Right hindlimb (tissue), 1 donor: ENCODE measurements at places on chromosomes 16 and 17.

GRCh38 chr16:10552998-10553491 is 27.4 kb downstream of the EMP2 start:
- peak; percentile 31 for DNase-seq

GRCh38 chr16:86077243-86077940 is 178.4 kb downstream of the IRF8 start:
- no peak for DNase-seq

- no peak for DNase-seq
Observed at GRCh38 chr17:42055027-42055426, 4.6 kb upstream of the C17orf113 start.

- DNase-seq = no peak
Observed at GRCh38 chr17:15392326-15392741, 50.9 kb upstream of the TEKT3 start.

DNA sequence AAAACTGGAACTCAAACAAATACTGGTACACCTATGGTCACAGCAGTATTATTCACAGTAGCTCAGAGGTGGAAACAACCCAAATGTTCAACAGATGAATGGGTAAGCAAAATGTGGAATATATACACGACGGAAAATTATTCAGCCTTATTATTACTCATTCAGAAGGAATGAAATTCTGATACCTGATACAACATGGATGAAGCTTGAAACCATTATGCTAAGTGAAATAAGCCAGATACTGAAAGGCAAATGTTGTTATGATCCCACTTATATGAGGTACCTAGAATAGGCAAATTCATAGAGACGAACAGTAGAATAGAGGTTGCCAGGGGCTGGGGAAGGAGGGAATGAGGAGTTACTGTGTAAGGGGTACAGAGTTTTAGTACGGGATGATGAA is 27.1 kb upstream of the MYLK3 start:
- no peak for DNase-seq

GRCh38 chr17:72560303-72561247 is 439.8 kb downstream of the SOX9 start:
- DNase-seq = peak; percentile 63

- DNase-seq = no peak
Observed at GRCh38 chr16:12964461-12964860, 63.1 kb downstream of the SHISA9 start.

DNA sequence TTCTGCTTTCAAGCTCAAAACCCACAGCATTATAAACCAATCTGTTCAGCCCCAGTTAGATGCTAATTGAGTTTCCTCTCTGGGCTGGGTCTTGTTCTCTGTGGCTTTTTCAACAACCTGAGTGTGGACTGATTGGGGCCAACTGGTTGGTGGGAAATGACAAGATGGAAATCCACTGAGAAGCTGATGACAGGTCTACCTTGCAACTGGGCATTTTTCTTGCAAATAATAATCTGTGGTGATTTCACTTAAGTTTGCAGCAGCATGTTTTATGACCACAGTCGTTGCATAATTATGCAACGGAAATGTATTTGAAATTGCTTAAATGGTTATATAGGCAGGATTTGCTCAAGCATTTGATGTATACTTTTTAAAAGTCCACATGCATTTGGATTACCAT is 69.9 kb downstream of the AKAP1 start:
- no peak for DNase-seq

- no peak for DNase-seq
Observed at GRCh38 chr17:79927136-79927661, 88.0 kb upstream of the CBX4 start.

DNA sequence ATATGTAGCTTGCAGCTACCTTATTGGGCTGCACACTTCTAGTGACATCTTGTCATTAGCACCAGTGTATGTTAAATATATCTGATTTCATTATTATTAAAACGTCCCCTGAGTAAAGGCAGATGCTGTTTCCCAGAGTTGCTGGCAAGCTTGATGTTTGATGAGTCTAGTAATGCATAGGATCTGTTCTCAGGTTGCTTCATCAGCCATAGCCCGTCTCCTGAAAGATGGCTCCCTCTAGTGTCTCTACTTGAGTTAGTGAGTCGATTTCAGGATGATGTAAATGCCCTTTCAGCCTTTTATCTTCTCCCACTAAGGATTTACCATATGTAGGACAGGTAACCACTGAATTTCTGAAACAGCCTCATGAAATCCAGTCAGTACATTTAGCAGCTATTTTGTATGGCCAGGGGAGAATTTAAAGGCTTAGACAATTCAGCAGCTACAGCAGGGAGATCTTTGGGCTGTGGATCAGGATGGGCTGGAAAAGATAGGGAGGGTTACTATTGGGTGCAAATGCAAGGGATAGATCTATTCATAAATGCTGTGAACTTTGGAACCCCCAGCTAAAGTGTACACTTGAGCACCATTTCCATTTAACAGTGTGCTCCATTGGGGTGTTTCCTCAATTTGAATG is 376.3 kb downstream of the CNTNAP4 start:
- DNase-seq = peak; percentile 46

GRCh38 chr17:5618476-5618875 is 34.2 kb upstream of the NLRP1 start:
- DNase-seq = no peak

- no peak for DNase-seq
Observed at GRCh38 chr17:944266-944826, 35.2 kb downstream of the NXN start.

DNA sequence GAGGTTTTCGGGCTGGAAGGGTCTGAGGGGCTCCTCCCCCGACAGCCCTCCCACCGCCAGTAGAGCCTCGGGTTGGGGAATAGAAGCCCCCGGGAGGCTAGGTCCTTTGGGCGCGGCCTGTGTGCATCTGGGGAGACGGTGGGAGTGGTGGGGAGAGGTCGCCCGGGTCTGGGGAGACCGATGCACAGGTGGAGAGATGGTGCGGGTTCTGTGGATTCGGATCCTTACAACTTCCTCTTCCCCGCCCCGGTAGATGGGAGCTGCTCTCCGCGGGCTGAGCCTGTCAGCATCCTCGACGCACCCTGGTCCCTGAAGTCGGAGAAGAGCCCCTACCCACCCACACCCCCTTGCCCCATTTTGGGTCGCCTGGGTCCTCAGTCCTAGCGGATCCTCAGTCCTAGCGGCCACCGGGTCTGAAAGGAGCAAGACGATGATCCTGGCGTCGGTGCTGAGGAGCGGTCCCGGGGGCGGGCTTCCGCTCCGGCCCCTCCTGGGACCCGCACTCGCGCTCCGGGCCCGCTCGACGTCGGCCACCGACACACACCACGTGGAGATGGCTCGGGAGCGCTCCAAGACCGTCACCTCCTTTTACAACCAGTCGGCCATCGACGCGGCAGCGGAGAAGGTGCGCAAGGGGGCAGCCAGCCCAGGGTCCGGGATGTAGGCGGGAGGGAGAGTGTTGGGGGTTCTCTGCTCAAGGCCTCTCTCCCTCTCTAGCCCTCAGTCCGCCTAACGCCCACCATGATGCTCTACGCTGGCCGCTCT is 790 bp downstream of the BCKDK start:
- DNase-seq = no peak

GRCh38 chr16:473046-474043 is 47.9 kb downstream of the RAB11FIP3 start:
- DNase-seq = no peak

GRCh38 chr16:58960034-58960433 is 225.9 kb upstream of the GOT2 start:
- DNase-seq = no peak

DNA sequence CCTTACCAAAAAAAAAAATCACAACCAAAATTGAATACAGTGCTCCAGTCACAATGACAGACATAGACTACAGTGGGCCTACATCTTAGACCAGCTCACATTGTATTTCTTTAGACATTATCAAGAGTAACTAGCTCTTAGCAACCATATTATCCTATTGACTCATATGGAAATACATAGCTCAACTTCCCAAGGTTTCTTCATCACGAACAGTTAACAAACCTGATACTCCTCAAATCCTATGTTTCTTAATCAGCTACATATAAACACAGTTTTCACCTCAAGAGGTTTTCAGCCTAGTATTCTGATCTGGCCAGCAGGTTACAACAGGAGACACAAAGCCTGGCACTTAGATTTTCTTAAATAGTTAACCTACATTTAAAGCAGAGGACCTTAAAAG is 29.7 kb downstream of the CMC2 start:
- no peak for DNase-seq

GRCh38 chr17:32492648-32493289 is 6.0 kb downstream of the CDK5R1 start:
- DNase-seq = no peak

DNA sequence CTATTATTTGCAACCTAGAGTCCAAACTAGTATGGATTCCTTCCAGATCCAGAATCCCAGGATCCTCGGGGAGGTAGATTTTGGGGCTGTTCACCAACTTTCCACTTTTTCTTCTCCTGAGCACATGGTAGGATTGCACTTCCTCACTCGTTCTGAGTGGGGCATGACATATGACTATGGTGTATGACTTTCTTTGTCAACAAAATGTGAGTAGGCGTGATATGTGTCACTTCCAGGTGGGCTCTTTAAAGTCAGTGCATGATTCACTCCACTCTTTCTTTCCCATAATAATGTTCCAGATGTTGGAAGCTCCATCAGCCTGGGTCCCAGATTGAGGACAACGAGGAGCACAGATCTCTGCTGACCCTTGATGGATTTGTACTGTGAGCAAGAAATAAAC is 21.5 kb downstream of the IRX5 start:
- no peak for DNase-seq

DNA sequence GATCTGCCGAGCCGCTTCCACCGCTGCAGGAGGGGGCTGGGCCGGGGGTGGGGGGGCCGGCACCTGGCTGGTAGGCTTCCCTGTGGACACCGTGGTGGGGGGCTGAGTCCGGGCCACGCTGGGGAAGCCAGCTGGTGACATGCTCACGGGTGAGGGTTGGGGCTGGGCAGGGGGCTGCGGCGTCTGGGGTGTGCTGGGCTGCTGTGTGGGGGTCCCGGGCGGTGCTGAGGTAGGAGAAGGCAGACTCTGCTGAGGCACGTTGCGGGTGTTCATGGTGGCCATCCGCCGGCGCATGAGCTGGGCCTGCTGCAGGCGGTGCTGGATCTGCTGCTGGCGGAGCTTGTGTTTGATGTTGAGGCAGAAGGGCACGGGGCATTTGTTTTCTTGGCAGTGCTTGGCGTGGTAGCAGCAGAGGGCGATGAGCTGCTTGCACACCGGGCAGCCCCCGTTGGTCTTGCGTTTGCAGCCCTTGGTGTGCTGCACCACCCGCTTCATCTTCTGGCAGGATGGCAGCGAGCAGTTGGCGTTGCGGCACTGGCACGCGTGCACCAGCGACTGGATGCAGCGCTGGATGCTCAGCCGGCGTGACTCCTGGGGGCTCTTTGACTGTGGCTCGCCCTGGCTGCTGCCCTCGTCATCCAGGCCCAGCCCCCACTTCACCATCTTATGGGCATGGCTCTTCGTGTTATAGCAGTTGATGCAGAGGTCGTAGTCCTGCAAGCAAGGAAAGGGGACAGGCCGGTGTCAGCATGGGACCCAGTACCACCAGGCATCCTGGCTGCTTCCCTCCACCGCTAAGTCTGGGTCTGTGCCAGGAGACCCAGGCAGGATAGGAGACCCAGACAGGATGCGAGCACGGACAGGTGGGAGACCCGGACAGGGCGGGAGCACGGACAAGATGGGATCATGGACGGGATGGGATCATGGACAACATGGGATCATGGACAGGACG is 12.1 kb upstream of the TRAP1 start:
- DNase-seq = no peak

DNA sequence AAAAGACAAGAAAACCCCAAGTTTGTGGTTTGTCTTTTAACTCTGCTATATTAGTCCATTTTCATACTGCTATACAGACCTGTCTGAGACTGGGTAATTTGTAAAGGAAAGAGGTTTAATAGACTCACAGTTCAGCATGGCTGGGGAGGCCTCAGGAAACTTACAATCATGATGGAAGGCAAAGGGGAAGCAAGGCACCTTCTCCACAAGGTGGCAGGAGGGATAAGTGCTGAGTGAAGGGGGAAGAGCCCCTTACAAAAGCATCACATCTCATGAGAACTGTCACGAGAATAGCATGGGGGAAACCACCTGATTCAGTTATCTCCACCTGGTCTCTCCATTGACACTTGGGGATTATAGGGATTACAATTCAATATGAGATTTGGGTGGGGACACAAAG is 13.5 kb upstream of the ADAM11 start:
- DNase-seq = no peak

DNA sequence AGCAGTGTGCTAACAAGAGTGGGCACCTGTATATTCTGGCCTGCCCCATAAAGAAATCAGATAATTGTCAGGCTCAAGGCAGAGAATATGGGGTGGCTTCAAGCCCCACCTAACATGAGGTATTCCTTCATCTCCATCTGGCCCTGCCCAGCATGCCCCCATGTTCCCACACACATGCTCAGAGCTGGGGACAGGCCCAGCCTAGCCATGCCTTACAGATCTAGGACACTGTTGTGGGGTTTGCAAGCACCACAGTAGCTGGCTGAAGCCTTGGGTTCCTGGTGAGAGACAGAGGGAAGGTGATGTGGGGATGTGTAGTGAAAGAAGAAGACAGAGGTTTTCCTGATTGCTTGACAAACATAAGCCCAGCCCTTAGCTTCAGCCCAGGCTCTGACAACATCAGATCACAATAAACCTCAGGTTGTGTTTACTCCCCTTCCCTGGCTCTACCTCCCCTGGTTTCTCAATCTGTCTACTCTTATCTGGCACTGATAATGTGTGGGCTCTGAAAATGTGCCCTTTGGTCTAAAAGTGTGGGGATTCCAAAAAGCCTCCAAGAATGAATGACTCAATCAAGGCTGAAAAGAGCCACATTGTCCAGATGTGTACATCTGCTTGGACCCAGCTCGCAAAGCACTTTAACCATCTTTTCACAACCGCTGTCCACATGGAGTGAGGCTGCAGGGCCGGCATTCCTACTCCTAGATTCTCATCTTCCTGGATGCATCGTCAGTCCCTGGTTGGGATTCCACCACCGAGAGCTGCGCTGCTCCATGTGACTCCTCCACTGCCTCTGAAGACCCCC is 34.4 kb downstream of the CDRT4 start:
- DNase-seq = no peak

DNA sequence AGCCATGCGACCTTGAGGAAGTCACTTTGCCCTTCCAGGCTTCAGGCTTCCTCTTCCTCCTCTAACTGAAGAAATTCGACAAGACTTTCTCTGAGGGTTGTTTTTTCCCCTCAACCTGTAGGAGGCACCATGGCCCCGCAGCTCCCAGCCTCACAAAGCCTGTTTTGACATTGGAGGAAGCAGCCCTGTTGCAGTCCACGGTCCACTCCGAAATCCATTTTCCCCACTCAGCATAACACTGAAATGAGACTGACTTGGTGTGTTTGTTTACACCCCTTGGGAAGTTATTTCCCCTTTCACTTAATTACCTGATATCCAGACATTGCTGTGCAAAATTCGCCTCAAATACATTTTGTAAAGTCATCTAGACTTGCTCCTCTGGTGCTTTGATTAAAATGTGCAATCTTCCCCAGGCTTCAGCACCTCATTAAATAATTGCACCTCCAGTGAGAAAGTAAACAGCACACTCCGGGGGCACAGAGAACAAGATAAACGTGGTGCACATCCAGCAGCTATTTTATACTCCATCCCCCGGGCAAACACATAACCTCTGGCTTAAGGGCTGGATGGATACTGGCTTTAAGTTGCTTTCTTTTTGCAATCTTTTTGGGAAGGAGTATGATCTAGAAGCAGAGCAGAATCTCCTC is 41.4 kb upstream of the PIRT start:
- peak; percentile 66 for DNase-seq
